Cortex of kidney (tissue), 1 donor: ENCODE measurements at places on chromosomes 6 and 20.

DNA sequence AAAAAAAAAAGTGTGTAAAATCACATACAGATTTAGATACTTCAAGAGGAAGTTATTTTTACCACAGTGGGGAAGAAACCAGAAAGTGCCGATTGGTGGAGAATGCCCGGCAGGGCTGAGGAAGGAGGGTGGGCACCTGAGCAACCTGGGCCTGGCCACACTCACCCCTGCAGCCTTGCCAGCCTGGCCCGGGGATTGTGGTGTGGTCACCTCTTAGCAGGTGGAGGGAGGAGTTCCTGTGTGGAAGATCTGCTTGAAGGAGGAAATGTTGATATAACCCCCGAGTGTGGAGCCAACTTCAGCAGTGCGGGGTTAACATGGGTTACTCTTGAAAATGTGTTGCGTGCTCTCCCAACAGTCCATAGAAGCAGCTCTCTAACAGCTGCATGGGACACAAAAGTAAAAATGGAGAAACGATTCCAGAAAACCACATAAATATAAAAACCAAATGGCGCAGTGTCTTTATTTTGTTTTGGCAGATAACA, 14.7 kb downstream of the UST start:
- DNase-seq, result no peak

DNA sequence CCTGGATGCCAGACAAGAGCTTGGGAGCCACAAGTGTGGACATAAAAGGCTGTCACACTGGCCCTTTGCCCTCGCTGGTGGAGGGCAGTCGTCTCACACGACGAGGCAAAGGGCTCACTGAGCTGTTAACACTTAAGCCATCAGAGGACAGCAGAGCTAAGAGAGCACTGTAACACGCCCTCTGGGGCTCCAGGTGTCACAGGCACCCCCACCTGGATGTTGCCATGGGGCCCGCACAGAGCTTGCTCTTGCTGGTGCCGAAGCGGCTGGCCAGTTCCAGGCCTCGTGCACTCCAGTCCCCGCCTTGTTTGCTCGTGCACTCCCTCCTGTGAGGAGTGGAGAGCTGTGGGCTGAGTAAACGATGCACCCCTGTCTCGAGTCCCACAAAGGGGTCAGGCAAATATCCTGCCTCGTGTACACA, 37.4 kb downstream of the SLC35D3 start:
- DNase-seq, result no peak

GRCh38 chr6:35230498-35230897, 16.7 kb downstream of the SCUBE3 start:
- DNase-seq, result no peak

GRCh38 chr6:99333068-99333467, 16.4 kb downstream of the FAXC start:
- DNase-seq, result no peak

DNA sequence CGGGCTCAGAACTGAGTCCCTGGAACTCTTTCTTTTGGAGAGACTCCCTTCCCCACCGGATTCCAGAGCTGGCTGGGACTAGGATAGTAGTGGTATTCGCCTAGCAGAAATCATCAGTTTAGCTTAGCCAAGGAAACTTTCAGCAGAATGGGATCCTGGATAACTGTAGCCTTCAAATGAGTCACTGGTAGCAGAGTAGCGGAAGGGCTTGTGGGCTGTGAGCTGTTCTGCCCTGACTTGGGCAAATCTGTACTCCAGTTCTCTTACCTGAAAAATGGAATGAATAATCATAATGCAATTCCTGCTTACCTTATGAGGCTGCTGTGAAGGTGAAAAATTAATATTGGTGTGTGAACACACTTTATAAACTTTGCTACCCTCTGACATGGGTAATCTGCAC, 244.3 kb upstream of the CHD6 start:
- no peak for DNase-seq

DNA sequence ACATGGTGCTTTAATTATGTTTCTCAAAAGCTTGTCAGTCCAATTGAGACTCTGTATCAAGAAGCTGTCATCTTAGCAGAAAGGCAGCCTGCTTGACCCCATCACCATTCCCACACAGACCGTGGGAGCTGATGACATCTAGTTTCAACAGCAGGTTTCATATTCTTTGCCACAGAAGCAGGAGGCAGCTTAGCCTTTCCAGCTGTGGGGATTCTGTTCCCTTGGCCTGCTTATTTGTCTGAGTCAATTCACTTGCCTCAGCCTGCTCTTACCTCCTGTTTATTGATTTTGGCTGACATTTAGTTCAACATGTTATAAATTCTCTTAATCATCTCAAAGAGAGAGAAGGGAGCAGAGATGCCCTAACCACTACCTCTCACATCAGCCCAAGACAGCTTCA, 527.7 kb downstream of the ADGRB3 start:
- DNase-seq, result no peak

DNA sequence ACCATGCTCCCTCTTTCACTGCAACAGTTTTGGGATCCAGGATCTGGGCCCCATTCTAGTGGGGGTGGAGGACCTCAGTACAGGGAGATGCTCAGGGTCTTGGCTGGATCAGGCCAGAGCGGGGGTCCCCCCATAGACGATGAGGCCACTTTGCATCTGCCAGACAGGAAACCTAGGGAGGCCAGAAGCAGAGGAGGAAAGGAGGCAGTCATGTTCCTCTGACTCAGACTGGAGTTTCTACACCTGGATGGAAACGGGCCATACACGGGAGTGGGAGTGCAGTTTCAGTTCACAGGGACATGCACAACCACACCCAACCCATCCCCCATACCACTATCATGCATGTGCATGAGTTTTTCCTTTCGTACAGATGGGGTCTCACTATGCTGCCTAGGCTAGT, 3.6 kb upstream of the EMILIN3 start:
- no peak for DNase-seq

- DNase-seq, result no peak
These were observed 213.0 kb upstream of the LAMP5 start for GRCh38 chr20:9301129-9302090.

DNA sequence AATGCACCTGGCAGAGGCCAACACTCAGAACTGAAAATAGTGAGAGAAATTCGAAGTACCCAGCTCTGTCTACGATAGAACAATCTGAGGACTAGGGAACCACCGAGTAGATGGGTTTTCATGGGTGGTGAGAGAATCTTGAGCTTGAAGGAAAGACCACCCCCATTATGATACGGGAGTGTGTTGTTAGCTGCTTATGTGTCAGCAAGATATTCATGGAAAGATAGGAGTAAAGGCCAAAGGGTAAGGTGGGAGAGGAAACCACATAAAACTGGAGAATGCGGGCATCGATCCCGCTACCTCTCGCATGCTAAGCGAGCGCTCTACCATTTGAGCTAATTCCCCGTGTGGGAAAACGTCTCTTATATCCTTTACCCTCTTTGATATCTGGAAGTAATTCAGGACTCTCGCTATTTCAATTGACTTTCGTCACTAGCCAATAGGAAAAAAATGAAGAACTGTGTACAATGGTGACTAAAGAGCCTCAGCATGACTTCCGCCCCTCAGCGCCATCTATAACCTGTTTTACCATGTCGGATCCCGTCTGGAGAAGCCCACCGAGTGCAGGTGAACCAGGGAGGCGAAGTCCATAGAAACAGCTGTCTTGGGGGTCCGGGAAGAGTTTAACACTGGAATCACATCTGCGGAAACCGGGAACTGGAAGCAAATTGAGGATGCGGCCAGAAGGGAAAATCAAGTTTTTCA, 25.0 kb upstream of the ABT1 start:
- no peak for DNase-seq

- DNase-seq, result no peak
These were observed 4.6 kb downstream of the VARS2 start for GRCh38 chr6:30918670-30919069.

DNA sequence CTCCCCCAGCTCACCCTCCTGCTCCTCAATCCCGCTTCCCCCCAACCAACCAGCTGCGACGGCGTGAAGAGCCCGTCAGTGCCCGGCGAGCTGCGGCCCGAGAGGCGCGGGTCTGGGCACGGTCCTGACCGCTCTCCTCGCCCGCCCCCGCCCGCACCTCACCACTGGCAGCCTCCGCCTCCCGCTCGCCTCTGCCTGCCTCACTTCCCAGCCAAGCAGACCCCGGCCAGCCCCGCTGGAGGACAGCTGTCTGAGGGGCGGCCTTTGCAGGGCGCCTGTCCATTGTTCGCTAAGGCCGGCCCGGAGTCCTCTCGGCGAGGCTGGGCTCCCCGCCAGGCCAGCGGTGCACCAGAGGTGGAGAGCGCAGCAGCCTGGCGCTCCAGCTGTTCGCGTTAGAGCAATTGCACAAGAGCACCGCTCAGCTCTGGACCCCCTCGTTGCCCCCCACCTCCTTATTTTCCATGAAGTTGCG, 1.3 kb downstream of the SOBP start:
- DNase-seq, result no peak
